ENCODE measurements at places on chromosomes 7 and 10.

DNA sequence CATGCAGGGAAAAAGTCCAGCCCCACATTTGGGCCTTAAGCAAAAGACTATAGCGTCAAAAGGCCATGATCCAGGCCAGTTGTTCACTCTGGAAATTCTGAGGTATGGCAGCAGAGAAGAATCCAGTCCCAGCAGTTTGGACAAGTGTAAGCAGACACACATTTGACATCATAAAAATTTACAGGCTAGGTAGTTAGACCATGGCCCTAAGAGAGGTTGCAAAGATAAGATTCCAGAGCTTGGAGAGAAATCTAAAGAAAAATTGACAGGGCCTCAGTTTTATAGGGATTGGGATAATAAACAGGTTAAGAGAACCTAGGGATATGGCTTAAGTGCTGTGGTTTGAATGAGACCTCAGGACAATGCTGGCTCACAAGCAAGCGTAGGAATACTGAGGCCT, 884.4 kb upstream of the SORCS1 start:
- no peak for DNase-seq

GRCh38 chr7:47881256-47881655, 67.0 kb downstream of the PKD1L1 start:
- DNase-seq, result no peak

DNA sequence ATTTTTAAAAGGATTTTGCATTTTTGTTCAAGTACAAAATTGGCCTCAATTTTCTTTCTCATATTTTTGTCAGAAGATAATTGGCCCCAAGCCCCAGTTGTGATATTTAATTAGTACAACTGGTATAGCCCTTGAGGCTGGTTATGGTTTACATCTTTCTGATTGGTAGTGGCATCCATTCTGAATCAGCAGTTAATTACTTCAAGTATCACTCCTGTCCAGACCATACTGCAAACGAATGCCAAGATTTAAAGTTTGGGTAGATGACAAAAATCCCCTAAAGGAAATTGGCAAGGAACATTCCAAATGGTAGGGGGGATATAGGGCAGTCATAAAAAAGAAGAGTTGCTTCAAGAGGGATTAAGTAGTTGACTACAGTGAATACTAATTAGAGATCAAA, 23.1 kb downstream of the MYPN start:
- no peak for DNase-seq

GRCh38 chr7:134850066-134850465, 70.6 kb downstream of the CALD1 start:
- no peak for DNase-seq

DNA sequence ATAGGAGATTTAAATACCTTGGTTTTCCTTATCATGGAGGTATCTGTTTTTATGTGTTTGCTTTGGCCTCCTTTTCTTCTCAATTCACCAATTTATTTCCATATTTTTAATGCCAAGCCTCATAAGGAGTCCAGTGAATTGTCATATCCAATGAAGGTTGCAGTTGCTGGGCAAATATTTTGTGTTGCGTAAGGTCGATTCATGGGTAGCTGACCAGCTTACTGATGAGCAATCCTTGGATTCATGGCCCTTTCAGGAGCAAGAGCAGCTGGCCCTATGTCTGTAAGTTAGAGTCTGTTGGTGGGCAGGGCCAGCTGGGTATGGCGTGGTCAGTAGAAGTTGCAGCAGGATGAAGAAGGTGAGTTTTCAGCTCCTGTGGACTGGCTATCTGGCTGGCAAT, 182.9 kb downstream of the PFKFB3 start:
- DNase-seq, result no peak

DNA sequence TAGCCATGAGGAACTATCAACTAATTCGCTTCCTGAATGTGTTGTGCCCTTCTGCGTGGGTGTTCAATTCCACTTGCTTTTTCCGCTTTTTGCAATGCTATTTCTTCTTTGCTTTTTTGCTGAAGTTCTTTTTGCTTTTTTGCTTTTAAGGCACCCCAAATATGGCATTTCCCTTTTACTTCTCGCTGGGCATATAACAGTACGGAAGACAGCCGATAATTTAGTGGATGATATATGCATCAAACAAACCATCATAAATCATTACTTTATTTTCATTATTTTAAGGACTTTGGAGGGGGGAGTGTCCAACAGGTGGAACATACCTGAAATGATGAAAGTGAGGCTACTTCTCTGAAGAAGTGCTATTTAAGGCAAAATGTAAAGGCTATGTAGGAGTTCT, 277.0 kb upstream of the MTPN start:
- no peak for DNase-seq

DNA sequence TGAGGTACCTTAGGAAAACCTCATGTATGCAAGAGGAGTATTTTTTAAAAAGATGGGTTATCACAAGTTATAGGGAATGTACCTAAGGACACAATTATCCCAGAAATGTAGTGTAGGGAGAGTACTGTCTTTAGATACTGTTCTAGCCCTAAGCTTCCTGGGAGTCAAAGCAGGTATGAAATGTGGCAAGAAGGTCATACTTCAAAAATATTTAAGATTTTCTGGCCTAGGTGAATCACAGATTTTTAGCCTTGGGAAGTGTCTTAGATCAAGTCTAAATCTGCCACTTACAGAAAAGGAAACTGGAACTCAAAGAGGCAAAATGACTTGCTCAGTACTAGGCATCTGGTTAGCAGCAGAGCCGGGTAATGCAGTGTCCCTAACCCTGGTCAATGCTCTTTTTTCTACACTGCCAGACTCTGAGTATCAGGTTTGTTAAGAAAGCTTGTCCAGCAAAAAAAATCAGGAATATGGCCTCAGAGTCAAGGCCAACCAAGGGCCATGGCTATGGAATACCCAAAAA, 13.9 kb downstream of the PIK3AP1 start:
- no peak for DNase-seq

- DNase-seq, result no peak
Measured at GRCh38 chr7:12961910-12962480, 274.6 kb downstream of the ARL4A start.

DNA sequence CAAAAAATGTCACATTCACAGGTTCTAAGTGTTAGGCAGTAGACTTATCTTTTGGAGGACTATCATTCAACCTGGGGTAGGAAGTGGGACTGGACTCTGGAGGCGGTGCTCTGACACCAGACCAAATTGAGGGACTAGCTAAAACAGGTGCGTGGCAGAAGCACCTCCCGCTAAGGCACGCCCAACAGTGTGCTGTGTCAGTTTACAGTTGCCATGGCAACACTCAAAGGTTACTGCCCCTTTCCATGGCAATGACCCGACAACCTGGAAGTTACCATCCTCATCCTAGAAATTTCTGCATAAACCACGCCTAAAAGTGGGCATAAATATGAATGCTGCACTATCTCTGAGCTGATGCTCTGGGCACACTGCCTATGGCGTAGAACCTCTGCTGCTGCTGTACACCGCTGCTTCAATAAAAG, 14.0 kb upstream of the BLNK start:
- no peak for DNase-seq

DNA sequence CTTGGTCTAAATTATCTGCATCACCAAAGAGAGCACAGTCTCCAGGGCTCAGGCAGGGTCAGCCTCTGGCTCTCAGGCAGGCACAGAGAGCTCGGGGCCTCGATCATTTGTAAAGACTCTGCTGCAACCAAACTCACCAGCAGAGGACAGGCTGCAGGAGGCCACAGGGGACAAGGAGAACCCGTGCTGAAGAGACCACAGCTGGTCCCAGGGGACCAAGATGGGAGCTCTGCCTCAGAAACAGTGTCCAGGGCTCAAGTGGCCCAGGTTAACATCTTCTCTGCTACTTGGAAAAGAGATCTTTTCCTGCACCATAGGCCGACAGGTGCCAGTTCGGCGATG, 543.2 kb downstream of the PTPRN2 start:
- no peak for DNase-seq

GRCh38 chr7:117048882-117049281, 95.6 kb downstream of the ST7 start:
- DNase-seq, result no peak

GRCh38 chr7:2803755-2804154, 40.4 kb downstream of the GNA12 start:
- DNase-seq, result no peak

DNA sequence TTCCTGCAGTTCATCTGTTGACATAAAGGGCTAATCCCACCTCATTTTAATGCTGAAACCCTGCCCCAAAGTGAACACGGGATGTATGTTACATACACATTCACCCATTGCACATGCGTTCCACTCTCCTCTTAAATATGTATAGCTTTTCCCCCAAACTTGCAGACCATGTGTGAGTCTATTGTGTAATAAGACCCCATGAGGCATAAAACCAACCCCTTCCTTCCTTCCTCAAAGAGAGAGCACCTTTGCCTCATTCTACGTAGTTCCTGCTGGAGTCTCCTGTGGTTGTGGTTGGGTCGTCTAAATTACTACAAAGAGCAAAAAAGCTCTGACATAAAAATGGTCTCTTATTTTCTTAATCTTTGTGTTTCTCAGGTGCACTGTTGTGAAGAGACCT, 345.7 kb upstream of the KLF6 start:
- no peak for DNase-seq

DNA sequence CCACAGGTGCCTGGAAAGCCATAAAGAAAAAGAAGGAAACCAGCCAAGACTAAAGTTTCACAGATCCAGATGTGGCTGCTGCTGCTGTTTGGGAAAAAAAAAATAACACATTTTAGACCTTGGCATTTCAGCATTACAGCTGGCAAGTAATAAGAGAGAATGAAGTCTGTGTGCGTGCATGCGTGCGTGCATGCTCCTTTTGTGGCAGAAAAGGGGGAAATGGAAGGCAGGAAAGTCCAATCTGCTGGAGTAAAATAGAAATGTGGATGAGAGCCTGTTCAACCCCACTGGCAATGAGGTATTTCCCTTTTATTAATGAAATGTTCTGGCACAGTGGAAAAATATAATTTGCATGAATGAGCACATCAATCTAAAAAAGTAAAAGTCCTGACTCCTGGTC, 137.0 kb upstream of the SEMA3A start:
- DNase-seq, result no peak

DNA sequence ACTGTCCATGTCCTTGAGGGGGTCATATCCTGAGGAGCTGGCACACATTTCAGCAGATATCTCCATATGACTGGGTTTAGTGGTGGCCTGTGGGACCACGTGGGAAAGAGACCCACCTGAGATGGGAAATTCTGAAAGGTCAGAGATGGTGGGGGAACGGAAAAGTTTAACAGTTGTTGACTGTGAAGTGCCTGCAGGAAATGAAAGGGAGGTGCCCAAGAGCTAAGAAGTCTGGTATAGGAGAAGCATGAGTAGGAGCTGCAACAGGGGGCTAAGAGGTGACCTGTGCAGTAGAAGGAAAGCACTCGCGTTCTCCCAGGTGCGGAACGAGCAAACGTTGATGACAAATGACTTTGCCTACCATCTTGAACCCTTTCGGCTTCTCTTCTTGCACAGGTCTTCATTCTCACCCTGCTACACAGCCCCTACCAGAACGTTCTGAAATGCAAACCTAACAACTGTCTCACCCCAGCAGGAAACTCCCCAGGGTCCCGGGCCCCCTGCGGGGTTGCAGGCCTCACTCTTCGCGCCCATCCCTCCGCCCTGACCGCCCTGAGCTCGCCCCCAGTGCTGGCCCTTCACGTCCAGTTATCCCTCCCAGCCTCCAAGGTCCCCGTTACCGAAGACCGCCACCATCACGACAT, 9.8 kb upstream of the FXYD4 start:
- no peak for DNase-seq

DNA sequence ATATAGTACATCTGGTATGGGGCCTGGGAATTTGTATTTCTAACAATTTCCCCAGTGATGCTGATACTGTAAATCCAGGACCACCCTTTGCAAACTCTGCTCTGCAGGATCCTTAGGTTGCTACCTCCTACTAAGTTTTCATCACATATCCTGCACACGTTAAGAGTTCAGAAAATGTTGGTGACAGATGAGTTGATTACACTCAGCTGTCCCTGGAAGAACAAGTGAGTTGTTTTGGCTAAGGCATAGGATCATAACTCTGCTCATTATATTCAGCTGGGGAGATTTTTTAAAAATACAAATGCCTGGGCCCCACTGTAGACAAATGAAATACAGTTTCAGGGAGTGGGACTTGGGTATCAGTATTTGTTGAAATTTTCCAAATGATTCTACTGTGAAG, 274.6 kb upstream of the HABP2 start:
- no peak for DNase-seq

- DNase-seq, result peak; percentile 8
Measured at GRCh38 chr10:12484941-12485805, 135.8 kb downstream of the CAMK1D start.

DNA sequence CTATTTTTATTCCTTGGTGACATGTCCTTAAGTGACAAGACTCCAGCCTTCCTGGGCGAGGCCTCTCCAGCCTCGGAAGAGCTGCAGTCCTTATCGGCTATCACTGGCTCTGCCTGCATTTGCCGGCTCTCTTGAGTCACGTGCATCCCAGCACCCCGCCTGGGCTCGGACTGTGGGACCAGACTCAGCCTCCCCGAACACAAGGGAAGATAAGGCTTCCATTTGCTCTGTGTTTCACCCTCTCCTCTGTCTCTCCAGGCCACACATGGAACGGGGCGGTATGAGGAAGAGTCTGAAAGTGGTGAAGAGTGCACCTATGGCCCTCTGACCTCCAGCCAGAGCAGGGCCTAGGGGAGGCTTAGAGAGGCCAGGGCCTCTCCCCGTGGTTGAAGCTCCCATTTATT, 4.7 kb downstream of the GDF2 start:
- no peak for DNase-seq

DNA sequence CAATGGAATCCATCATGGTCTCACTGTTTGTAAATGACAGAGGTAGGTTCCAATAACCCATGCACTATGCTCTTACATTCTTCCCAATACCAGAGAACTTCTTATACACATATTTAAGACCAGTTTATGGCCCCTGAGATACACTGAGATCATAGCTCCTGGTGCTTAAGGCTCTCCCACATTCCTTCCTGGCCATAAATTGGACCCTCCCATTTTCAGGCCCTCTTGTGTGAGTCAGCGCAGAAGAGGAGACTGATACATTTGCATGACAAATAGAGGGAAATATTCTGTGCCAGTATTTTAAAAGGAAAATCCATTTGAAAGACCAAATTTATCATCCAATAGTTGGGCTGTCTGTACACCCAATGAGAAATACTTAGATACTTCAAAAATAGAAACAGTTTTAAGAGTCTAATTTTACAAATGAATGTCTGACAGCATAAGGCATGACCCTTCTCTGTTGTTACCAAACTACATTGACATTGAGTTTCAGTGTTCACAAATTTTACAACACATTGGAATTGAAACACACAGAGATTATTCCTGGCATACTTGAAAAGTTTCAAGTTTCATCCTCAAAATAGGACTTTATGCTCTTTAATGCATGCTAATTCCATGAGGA, 35.3 kb downstream of the SLC16A9 start:
- DNase-seq, result no peak

DNA sequence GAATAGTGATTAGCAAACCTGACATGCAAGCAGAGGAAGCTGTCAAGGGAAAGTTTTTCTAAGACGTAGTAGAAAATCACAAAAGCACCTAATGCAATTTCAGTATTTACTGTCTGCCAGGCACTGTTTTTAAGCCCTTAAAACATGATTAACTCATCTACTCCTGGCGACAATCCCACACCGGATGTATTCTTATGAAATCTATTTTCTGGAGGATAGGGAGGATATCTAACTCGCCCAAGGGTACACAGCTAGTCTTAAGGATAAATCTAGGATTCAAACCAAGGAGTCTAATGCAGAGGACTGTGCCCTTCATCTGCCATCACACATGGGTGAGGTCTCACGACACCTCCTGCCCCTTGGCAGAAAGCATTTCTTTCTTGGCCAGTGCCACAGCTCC, 47.8 kb upstream of the FIGNL1 start:
- no peak for DNase-seq

GRCh38 chr7:7564323-7564780, 2.3 kb upstream of the MIOS start:
- no peak for DNase-seq

Data from naive thymus-derived CD8-positive, alpha-beta T cell (primary cell).